Left lung (tissue), 14 donors: ENCODE measurements at places on chromosomes 16 and 17. TPM values are rescaled to one million over a fixed set of nuclear protein-coding genes. Genes with fewer than 3 reads are reported as not detected.

TAC4 gene
- polyA plus RNA-seq: 0.65 TPM

SLC52A1 gene
- 0.25 TPM for polyA plus RNA-seq

CLEC10A gene
- 3.6 TPM for polyA plus RNA-seq

KRT38 gene
- polyA plus RNA-seq: not detected

SLC22A31 gene
- polyA plus RNA-seq: 2.5 TPM

HSBP1 gene
- polyA plus RNA-seq: 162 TPM

DPEP2 gene
- 3.3 TPM for polyA plus RNA-seq

RAB40B gene
- polyA plus RNA-seq: 22.6 TPM

DNA sequence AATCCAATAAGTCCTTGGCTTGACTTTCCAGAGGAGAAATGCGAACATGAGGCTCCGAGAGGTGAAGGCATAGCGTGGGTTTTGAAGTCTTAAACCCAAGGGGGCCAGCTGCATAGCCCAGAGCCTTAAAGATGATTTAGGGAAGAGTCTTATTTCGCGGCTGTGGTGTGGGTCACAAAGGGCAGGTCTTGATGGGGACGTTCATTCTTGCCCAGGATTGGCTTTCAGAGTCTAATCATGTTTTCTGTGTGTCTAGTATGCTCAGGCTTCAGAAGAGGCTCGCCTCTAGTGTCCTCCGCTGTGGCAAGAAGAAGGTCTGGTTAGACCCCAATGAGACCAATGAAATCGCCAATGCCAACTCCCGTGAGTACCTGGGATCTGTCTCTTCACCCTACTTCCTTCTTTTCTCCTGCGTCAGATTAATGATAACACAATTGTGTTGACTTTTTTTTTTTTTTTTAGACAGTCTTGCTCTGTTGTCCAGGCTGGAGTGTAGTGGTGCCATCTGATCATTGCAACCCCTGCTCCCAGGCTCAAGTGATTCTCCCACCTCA lies 951 bp downstream of the RPL19 start:
- DNase-seq: no peak

- no peak for DNase-seq
Observed at GRCh38 chr17:31674305-31674704, 184.7 kb downstream of the COPRS start.

DNA sequence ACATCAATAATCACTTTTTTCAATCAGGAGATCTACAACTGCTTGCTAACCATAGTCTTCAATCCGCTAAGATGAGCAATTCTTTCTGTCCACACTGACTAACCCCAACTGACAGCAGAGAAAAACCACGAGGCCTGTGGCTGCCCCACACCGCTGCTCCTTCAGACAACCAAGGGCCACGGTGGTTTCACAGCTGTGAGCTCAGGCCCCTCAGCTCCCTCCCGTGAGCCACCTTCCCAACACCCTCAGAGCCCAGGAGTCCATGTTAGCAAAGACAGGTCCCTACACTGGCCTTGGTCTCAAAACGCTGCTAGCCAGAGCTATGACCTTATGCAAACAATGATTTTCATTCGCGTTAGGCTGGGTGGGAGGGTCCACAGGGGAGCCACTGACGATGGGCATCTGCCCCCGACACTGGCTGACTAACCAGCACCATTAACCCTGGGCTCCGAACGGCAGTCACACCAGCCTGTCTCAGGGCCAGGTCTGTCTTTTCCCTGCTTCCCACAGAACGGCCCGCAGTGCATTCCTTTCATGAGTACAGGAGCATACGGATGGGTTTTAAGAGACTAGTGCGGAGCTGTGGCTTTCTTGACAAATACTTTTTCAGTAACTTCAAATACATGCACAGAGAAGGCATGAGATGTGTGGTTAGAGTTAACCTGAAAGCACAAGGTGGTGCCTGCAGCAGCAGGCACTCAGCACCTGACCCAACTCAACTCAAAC lies 67.3 kb downstream of the ANKRD11 start:
- DNase-seq: no peak

DNA sequence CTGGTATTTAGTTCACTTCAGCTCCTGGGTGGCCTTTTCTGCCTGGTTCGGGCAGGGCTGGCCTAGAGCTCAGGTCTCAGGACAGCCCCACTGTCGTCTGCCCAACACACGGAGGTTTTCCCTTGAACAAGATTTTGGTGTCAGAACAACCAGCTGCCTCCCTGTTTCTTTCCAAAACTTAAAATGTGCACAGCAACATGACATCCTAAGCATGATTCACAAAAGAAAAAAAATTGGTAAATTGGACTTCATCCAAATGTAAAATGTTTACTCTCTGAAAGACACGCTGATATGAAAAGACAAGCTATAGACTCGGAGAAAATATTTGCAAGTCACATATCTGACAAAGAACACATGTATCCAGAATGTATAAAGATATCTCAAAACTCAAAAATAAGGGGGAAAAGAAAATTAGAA lies 197.8 kb upstream of the CHMP6 start:
- no peak for DNase-seq

- no peak for DNase-seq
Observed at GRCh38 chr17:7425756-7426155, 340 bp downstream of the SPEM2 start.

DNA sequence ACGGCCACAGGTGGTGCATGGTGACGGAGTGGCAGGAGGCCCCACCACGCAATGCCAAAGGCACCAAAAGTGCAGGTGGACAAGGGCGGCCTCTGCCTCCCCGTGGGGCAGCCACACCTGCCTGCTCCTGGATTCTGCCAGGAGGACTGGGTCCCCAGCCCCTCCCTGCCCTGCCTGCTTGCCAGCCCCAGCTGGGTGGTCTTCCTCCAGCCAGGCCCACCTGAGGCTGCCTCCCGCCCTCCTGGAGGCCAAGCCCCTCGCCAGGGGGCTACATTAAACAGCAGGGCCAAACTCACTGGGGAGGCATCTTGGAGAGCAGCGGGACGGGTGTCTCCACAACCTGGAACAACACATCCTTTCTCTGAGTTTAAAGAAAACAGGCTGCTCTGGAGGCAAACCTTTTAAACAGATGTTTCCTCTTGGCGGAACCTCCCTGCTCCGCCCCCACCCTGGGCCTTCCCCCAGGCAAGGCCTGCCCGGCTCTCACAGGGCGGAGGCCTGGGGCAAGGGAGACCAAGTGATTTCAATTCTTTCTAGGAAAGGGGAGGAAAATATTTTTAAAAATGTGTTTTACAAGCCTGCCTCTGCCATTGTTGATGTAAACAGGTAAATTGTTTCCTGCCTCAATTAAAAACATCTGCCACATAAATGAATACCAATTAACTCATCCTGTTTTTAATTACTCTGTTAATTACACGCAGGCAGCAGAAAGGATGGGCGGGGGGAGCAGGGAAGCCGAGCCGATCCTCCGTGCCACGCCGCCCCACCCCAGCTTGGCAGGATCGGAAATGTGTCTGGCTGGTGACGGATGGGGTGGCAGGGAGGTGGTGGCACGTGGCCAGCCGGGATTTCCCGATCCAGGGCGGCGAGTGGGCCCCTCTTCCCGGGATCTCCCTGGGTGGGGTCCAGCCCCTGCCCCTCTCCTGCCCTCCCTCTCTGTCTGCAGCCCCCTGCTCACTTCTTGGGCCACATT lies 54.4 kb upstream of the PABPN1L start:
- DNase-seq: no peak

GRCh38 chr17:40180694-40181093 lies 3.4 kb downstream of the RAPGEFL1 start:
- DNase-seq: no peak

DNA sequence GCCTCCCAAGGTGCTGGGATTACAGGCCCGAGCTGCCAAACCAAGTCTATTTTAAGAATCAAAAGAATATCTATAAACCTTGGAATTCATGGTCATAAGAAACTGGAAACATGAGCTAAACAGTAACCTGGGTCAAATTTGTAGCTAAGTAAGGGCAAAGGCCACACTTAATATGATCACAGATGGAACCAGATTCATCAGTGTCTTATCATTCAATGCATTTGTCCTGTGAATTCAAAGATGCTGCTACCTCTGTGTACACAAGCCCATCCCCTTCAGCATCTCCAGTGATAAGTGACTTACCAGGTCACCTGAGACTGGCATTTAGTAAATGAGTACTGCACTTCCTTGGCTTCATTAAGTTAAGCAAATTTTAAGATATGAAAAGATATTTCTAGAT lies 108.1 kb downstream of the SSH2 start:
- no peak for DNase-seq

- DNase-seq: no peak
Observed at GRCh38 chr16:23110257-23110899, 38.9 kb downstream of the USP31 start.

- no peak for DNase-seq
Observed at GRCh38 chr17:67217446-67217845, 27.6 kb downstream of the HELZ start.

GRCh38 chr17:76496464-76496863 lies 4.8 kb downstream of the RHBDF2 start:
- no peak for DNase-seq

DNA sequence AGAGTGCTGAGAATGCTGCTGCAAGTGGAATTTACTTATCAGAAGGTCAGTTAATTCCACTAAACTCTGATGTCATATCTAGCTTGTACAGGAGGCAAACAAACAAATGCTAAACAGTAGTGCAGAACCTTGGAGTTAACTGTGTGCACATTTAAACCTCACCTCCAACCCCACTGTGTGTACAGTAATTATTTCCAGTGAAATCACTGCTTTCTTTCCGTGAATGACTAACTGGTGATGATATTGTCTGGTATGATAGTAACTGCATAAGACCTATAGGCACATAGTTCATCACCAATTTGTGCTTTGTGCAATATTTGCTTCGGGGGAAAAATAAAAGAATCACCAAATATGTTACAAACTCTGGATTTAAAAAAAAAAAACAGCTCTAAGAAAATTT lies 492.5 kb upstream of the HSBP1 start:
- DNase-seq: no peak

DNA sequence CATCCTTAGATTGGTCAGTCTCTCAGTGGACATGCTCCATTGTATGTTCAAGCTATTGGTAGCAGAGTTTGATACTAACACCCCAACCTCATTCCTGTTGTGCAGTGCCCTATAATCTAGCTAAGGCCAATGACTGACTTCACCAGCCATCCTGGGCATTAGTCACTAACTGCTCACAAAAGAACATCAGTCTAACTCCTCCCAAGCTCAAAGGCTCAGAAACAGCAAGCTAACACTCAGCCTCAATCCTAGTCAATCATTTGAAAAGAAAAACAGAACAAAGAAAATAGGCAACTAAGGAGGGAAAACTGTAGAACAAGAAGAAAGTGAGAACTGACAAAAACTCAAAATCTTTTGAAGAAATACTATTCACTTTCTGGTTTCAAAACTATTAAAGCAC lies 199.1 kb upstream of the C17orf78 start:
- DNase-seq: no peak

GRCh38 chr17:35291802-35292201 lies 48.9 kb downstream of the SLFN5 start:
- no peak for DNase-seq

DNA sequence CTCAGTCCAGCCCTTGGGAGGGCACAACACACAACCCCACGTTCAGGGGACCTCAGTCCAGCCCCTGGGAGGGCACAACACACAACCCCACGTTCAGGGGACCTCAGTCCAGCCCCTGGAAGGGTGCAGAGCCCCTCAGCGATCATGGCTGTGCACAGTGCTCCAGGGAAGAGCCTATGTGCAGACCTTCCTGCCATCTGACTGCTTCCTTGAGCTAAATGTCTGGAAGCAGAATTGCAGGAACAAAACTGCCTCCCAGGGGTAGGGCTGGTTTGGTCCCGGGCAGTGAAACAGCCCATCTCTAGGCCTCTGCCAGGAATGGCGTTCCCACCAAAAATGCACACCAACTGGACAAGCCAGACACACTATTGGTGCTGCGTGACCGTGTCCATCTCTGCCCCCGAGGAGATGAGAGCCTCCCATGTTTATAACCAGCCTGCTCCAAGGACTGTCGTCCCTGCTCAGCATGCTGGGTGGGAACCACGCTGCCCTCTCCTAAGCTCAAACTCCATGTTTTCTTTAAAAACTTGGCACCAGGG lies 44.0 kb downstream of the ZNF276 start:
- DNase-seq: no peak

- DNase-seq: no peak
Observed at GRCh38 chr16:18827890-18828289, 26.5 kb upstream of the ARL6IP1 start.

DNA sequence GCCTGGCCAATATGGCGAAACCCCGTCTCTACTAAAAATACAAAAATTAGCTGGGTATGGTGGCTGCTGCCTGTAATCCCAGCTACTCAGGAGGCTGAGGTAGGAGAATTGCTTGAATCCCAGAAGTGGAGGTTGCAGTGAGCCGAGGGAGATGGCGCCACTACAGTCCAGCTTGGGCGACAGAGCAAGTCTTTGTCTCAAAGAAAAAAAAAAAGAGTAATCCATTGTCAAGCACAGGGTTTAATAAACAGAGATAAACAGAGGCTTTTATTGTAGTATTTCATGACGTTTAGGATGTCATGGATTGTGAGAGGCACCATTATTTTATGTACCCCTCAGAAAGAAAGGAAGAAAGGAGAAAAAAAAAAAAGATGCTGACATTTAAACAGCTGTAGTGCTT lies 75.2 kb upstream of the RNU2-1 start:
- no peak for DNase-seq
